Fibroblast of lung (primary cell): ENCODE measurements at places on chromosomes 12 and 14. TPM values are rescaled to one million over a fixed set of nuclear protein-coding genes. Genes with fewer than 3 reads are reported as not detected.

- DNase-seq, result peak; percentile 20
These were observed 64.4 kb downstream of the TMX1 start for GRCh38 chr14:51304438-51304837.

GRCh38 chr12:79183003-79183402 is 318.4 kb downstream of the SYT1 start:
- peak; percentile 28 for DNase-seq

GRCh38 chr12:97016163-97016562 is 109.1 kb downstream of the NEDD1 start:
- DNase-seq, result no peak

Gene AKAP5
- total RNA-seq, result 0.17 and 0.26 TPM in 2 replicates

Gene USP44
- 27.2 and 27.4 TPM in 2 replicates for total RNA-seq

GRCh38 chr14:65832431-65833266 is 420.1 kb downstream of the FUT8 start:
- DNase-seq, result peak; percentile 11

DNA sequence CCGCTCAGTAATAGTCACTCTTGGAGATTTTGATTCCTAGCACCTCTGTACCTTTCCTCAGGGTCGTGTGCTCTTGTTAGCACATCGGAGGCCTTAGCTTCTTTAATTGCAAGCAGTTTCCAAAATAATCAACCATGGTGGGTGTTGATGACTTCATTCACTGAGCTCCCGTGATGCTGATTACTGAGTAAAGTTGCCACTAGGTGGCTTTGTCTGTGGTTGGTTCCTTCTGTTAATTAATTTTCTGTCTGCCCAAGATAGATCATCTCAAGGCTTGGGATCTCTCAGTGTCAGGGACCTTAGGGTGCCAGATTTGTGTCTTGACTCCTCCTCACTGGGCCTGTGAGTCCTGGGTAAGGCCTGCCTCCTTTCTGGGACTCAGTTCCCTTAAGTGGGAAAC is 54.3 kb downstream of the PTPN11 start:
- DNase-seq, result no peak

- DNase-seq, result peak; percentile 29
These were observed 150.1 kb downstream of the PRKCH start for GRCh38 chr14:61471297-61472005.

- no peak for DNase-seq
These were observed 149.8 kb downstream of the PELI2 start for GRCh38 chr14:56268039-56268438.

Gene ZFHX2
- 0.26 and 0.33 TPM in 2 replicates for total RNA-seq

GRCh38 chr12:15534322-15534721 is 212.0 kb downstream of the PTPRO start:
- peak; percentile 61 for DNase-seq

DNA sequence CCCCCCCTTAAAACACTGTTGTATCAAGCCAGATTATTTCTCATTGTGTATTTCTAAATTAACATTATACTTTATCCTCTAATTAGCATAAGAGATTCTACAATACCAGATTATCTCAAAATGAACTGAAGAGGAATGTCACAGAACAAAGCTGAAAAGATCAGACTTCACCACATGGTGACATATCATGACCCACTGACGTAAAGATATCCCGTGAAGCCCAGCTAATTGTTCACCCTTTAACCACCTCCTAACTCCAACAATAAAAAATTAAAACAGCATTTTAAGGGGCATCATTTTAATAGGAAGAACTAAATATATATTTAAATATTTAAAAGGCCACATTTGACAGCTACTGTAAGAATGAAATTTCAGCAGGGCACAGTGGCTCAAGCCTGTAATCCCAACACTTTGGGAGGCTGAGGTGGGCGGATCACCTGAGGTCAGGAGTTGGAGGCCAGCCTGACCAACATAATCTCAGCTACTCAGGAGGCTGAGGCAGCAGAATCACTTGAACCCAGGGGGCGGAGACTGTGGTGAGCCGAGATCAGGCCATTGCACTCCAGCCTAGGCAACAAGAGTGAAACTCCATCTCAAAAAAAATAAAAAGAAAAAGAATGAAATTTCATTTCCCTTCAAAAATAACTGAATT is 29.0 kb downstream of the CDK17 start:
- no peak for DNase-seq

Gene BCL11B
- under 0.01 TPM in 2 replicates for total RNA-seq

GRCh38 chr14:36097356-36097755 is 79.2 kb downstream of the PTCSC3 start:
- no peak for DNase-seq

DNA sequence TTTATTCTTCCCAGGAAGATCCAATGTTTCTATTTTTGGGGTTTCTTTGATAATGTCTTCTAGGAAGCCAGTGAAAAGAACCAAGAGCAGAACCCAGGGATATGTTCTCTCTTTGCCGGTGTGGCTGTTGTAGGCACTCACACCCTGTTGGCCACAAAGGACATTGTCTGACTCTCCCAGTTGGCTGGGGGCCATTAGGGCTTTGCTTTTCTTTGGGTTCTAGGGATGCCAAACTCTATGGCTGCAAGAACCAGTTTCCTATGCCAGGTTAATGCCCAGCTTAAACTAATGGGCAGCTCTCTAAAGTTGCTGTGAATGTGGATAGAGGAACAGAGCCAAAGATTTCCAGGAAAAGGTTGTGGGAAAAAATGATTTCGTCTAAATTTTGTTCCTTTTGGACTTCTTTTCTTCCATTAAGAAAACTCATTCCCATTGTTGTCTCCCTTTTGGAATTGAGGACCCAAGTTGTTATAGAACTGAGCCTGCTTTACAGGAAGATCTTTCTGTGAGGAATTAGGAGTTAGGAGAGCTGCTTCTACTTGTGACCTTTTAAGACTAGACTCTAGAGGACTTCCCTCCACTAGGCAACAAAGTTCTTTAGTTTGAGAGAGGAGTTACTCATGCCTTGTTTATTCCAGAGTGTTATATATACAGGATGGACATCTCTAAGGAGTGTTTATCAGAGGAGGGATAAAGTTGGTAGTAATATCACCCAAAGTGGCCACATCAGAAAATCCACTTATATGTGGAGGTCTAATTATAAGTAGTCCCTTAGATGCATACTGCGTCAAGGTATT is 13.1 kb downstream of the COPZ1 start:
- no peak for DNase-seq

GRCh38 chr12:75480469-75480949 is at the start of gene GLIPR1:
GLIPR1 (plus strand) TSS chr12:75480755; CDS start chr12:75480881, 126 bp downstream.
- peak; percentile 99 for DNase-seq

DNA sequence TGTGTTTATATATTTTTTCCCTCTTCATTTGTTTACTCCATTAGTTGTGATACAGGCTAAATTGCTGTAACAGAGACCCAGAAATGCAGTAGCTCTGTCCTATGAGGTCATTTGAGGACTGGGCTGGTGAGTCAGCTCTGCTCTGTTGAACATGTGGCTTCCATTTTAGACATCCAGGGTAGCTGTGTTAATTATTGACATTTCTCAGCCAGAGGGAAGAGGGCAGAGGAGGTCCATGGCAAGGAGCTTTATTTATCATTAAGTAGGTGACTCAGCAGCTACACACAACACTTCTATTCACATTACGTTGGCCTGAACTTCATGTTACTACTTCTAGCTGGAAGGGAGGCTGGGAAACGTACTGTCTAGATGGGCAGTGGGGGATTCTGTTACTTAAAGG is 85.4 kb downstream of the PTCSC3 start:
- DNase-seq, result peak; percentile 96

- DNase-seq, result no peak
These were observed 499.0 kb downstream of the VRK1 start for GRCh38 chr14:97296176-97296575.

Gene ASCL1
- not detected in 2 replicates for total RNA-seq

DNA sequence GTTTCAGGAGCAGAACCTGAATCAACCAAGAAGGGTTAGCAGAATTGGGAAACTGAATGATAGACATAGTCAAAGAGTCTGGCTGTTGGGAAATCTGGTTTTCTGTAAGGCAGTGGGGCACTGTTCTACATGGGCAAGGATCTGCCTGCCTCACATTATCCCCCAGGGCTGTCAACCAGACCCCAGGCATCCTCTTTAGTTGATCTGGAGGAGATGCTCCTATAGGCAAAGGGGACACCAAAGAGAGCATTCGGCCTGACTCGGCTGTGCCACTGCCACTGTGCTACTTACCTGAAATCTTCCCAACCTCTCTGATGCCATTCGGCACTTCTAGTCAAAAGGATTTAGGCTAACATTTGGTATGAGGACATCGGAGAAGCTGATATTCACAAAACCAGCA is 4.1 kb downstream of the ISCU start:
- no peak for DNase-seq

GRCh38 chr14:99317231-99318090 is 45.5 kb upstream of the BCL11B start:
- no peak for DNase-seq

DNA sequence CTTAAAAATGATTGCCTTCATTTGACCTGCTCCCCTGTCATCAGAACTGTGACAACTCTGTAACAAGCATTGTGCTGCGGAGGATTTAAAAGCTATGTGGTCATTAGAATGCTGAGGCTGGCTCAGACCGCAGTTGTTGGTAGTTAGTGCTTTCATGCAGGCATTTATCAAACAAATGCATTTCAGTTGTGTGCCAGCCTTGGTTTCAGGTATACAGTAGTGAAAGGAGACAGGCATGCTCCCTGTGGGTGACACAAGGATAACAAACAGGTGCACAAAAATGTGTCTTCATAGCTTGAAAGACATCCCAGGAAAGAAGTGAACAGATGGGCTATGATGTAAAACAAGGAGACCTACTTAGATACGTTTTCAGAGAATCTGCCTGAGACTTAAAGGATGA is 60.6 kb downstream of the MARK3 start:
- DNase-seq, result peak; percentile 36

Gene TPH2
- not detected in 2 replicates for total RNA-seq

DNA sequence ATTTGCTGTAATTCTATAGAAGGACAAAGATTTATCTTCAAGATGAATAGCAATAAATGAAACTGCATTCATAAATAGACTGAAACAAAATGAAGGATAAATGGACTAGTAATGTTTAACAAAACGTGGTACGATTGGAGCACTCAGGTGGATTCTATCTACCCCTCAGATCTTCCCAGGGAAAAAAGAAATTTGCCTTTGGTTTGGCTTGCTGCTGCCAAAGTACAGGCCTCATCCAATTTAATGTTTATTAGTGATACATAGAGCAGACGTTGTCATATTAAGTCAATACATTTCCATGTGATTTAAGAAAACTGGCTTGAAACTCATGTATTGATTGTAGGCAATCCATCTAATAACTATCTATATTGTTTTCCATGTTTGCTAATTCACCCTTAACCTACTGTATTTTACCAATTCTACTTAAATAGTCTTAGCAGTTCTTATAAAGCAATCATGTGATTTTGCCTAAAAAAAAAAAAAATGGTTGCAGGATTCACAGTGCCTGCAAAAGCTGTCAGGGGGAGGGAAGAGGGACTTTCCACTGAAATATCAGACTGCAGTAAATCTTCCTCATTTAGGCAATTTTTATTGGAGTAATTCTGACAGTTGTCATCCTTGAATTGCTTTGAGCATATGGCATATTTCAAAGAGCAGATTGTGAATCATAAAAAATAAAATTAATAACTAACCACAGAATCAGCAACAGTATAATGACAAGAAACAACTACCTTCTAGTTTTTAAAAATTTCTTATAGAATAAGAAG is 242.2 kb upstream of the NPAS3 start:
- no peak for DNase-seq

GRCh38 chr12:77751939-77752338 is 78.8 kb upstream of the NAV3 start:
- peak; percentile 71 for DNase-seq

Gene KCNMB4
- total RNA-seq, result 0.33 and 0.51 TPM in 2 replicates

Gene GDF3
- total RNA-seq, result not detected in 2 replicates

- peak; percentile 77 for DNase-seq
These were observed 135.3 kb downstream of the PRKCH start for GRCh38 chr14:61456720-61457119.

DNA sequence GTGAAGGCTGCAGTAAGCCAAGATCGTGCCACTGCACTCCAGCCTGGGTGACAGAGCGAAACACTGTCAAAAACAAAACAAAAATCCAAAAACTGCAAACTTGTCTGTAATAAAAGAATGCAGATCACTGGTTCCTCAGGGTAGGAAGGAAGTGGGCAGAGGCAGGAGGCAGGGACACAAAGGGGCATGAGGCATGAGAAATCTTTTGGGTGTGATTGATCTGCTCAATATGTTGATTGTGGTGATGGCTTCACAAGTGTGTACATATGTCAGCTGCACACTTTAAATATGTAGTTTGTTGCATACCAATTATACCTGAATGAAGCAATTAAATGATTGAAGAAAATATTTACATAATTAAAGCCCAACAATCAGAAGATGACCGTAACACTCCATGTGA is 117.6 kb downstream of the CMAS start:
- DNase-seq, result no peak

GRCh38 chr12:47316609-47317049 is 236.9 kb upstream of the AMIGO2 start:
- DNase-seq, result peak; percentile 40

DNA sequence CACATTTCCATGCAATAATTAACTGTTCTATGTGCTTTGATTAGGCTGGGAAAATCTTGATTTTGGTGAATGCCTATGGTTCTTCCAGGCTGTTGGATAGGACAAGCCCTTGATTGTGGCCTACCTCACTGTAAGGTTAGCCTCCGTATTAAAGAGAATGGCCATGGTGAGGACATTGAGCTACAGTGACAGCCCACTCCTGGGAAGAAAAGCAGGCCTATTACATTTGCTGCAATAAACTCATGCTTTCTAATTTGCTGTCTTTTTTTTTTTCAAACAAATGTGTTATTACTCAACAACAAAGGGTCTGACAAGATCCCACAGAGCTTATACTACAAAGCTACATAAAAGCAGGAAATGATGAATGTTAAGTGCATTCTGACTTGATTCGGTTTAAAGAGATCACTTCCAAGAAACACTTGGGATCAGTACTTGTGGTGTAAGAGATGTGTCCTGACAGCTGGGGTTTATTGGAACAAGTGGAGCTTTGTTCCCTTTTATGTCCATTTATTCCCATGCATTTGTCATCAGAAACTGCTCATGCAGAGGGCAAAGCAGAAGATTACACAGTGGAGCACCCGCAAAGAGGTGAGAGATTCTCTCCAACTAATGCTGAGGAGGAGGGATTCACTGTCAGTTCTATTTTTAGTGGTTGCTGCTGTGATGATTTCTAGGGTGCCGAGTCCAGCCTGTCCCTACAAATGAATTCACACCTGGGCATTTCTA is 29.1 kb upstream of the KCNK10 start:
- DNase-seq, result no peak

- no peak for DNase-seq
These were observed 31.9 kb upstream of the FBXO34 start for GRCh38 chr14:55239320-55239719.

Gene KRT71
- total RNA-seq, result not detected in 2 replicates

Gene TRPV4
- 0.51 and 0.66 TPM in 2 replicates for total RNA-seq

DNA sequence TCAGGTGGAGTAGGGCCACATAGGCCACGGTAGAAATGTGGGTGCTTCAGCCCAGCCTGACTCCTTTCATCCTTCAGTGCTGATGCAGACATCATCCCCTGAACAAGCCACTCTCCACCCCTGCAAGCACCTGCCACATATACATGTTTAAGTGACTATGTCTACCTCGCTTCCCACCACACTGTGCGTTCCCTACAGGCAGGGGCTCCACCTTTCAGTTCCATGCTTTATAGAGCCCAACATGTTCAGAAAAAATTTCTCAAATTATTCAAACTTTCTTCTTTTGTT is 11.6 kb downstream of the SLC7A7 start:
- no peak for DNase-seq

- no peak for DNase-seq
These were observed 166.4 kb downstream of the STXBP6 start for GRCh38 chr14:24883576-24883975.
